Globus pallidus (tissue), 1 donor: ENCODE measurements at places on chromosomes 11 and 22.

- DNase-seq = no peak
Measured at GRCh38 chr22:38397189-38398085, 57.6 kb downstream of the KCNJ4 start.

DNA sequence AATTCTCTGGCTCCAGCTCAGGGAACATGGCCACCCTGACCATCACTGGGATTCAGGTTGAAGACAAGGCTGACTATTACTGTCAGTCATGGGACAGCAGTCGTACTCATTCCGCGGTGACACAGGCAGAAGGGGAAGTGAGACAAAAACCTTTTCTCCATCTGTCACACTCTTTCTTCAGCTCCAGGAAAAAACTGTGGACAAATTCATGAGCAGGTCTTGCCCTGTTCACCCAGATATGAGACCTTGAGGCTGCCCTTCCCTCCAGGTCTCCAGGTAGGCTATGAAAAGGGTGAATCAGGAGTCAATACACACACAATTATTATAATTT lies 39.4 kb upstream of the GGTLC2 start:
- no peak for DNase-seq

DNA sequence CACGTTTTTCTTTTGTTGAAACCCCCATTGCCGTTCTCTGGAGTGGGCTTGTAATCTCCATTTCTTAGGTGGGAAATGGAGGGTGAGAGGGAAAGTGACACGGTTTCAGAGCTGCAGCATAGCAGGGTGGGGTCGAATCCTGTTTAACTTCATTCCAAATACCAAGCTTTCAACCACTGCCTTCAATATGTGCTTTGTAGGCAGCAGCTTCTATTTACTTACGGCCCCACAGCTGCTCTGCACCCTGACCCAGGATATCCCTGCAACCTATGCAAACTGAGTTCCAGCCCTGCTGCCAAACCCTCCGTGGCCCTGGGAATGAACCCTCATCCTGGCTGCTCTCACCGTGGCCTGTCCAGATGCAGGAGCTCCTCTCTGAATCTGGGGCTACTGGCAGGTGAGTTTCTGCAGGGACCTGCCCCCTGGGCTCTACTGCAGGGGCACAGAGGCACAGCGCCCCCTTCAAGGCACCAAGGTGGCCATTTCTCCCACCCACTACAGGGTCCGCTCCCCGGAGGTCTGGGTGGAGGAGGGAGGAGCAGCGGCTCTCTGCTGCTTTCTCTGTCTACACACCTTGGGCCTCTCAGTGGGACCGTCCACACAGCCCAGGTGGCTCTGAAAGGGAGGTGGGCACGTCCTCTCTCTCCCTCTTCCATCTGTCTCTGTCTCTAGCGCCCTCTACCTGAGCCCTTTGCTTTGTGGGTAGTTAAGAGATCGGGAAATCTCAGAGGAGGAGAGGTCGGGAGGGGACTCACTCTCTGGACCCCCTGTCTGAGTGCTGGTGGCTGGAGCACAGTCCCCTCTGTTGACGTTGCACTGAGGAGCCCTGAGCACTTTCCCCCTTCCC lies 279.1 kb downstream of the BRD1 start:
- DNase-seq = no peak

DNA sequence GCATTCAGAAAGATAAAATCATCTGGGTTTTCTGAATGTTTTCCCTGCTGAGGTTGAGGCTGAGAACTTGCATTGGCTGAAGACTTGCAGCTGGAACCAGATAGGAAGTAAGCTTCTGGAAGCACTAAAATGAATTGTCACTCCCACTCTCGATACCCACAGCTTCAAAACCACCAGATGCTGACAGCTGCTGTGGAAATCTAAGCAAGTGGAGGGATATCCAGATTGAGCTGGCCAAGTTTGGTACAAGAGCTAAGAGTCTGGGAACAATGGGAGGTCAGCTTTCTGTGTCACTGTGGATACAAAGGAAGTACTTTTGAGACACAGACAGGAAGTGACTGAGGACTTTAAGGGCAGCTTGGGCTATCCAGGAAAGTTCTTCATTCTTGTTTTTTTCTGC lies 51.3 kb upstream of the CD44 start:
- DNase-seq = no peak

DNA sequence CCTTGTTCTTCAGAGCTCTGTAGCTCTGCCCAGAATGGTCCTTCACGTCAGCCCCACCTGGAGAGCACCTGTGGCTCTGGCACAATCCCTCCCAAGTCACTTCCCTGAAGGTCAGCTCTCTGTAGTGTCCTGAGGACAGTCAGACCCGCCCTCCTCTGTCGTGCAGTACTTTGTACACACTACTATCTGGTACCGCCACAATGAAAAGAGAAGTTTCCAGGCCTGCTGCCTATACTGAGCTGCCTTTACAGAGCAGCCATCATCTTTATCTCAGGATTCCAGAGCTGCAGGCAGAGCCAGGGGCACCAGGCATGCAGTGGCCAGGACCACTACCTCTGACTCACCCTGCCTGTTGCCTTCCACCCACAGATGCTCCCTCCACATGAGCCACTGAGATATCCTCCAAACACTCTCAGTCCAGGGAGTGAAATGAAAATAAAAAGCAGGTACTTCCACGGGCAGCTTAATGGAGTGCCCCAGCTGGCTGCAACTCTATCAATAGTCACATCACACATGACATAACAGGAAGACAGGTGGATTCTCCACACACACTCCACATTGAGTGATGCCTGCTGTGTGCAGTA lies 7.3 kb downstream of the PACSIN2 start:
- DNase-seq = no peak

- no peak for DNase-seq
Measured at GRCh38 chr11:123381817-123382554, 48.1 kb upstream of the GRAMD1B start.

DNA sequence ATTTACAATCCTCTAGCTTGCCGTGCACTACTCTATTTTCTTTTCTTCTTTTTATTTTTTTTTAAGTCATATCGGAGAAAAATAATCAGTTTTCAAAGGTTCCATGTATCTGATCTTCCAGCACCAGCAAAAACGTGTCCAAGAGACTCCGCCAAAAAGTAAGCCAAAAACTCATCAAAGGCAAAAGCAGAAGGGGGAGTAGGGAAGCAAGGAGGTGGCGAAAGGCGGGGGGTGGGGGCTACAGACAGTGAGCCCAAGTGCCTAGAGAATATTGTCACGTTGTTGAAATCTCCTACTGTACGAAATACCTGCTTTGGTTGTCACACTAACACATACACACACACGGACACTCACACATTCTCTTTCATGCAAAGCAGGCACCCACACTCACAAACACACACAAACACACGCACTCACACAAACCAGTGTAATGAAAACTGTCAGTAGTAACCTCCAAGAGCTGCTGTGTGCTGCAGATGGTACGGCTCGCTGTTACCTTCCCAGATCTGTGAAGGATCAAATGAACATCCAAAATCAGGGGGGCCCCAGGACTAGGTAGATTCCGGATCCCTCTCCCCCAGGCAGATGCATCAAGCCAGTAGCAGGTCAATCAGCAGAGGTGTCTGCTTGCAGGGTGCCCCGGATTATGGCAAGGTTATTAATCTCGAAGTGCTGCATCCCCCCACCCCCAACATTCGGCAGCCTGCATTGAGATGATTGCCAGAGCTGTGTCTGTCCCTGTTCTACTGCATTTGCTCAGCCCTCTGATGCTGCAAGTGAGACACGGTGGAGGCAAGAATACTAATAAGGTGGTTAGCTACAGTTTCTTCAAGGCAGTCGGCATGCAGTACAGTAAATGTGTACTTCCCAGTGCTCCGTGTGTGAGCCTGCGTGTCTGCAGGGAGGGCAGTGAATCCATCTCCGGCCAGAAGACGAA lies at the start of gene LRRC4C:
Gene LRRC4C (minus strand): TSS at position 188 of the 937 bp plus-strand sequence.
- DNase-seq = no peak

GRCh38 chr22:50215297-50216054 lies 14.7 kb downstream of the SELENOO start:
- DNase-seq = no peak

DNA sequence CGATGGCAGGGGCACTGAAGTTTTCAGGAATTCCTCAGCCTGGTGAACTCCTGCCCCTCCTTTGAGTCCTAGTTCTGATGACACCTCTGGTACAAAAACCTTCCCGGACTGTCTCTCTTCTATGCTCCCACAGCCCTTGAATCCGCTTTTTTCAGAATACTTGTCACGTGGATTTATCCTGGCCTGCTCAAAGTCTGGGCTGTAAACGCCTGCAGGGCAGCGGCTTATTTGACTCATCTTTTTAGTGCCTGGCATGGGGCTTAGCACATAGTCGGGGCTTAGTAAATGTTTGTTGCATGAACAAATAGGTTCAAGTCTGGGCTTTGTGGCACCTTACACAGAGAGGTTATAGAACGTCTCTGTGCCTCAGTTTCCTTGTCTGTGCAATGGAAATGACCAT lies 13.4 kb upstream of the KCNJ11 start:
- no peak for DNase-seq

DNA sequence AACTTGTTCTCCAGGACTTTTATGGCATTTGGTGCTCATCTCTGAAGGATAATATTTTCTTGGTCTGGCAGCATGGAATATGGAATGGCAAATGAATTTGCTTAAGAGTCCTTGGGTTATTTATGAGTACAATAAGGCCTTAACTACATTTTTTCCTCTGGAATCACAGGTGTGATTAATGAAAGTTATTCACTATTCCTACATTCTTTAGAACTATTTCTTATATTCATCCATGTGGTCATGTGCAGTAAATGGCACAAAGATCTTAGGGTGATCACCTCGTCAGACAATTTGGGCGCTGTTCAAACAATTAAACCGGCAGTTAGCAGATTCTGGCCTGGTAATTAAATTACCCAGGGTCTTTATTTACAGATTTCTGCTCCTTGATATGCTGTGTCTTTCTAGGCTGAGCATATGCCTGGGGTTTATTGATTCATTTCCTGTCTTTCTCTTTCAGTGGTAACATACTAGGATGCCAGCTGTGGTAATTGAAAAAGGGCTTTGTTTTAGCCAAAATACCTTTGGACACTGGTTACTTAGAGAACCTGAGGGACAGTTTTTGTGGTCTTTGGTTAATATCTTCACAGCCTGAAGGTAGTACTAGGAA lies 31.6 kb downstream of the SIK2 start:
- DNase-seq = no peak

- DNase-seq = no peak
Measured at GRCh38 chr22:22031183-22031945, 48.8 kb upstream of the TOP3B start.

GRCh38 chr22:38860283-38861169 lies 11.5 kb downstream of the CBX6 start:
- no peak for DNase-seq

DNA sequence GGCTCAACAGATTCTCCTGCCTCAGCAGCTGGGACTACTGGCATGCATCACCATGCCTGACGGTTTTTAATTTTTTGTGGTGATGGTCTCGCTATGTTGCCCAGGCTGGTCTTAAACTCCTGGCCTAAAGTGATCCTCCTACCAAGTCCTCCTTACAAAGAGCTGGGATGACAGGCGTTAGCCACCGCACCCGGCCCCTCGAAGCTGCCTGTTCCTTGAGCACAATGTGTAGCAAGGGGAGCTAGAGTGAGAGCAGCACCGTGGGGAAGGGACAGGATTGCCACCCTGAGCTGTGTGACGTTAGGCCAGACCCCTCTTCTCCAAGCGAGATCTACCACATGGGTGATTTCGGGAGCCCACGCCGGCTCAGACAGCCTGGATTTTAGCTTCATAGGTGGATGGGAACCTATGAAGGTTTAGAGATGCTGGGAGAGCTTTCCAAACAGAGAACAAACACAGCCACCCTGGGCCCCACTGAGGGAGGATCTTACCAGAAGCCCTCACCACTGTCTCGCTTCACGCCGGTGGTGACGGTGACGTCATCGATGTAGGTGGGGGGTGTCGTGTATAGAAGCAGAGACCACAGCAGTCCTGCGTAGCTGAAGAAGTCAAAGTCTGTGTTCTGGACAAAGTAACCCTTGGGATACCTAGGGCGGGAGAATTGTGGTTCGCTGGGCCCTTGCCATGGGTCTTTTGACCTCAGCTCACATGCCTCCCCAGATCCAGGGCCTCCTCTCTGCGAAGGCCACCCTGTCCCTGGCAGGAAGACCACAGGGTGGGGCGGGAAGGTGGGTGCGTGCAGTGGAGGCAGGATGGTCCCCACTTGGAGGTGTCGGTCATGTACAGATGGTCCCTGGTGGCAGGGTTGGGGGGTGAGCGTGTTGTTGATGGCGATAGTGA lies 23.1 kb downstream of the RGL4 start:
- no peak for DNase-seq

DNA sequence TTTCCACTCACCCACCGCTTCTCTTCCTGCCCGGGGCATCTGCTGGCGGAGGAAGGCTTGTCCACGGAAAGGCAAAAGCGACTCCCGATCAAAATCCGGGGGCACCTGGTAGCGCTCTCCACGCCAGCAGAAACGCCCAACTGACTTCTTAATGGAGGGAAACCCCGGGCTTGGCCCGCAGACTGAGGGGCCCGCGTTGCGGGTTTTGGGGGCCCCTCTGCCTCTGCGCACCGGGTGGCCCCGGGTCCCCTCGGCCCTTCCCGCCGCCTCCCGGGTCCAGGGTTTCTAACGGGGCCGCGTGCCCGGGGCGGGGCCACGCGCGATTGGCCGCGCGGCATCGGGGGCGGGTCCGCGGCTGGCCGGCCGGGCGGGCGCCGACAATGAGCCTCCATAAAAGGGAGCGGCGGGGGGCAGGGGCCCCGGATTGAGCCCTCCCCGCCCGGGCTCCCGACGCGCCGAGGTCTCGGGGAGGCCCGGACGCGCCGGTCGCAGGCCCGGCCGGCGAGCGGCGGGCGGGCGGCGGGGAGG lies at the start of gene SPINDOC:
Gene SPINDOC (plus strand): TSS at position 422 of the 528 bp plus-strand sequence. CDS start 231 bp downstream, outside the sequence.
- peak; percentile 79 for DNase-seq

GRCh38 chr11:114243461-114244372 lies 52.5 kb upstream of the NNMT start:
- peak; percentile 59 for DNase-seq

- DNase-seq = no peak
Measured at GRCh38 chr22:38510416-38510970, 4.4 kb upstream of the DDX17 start.
